AG08395 (cell line): ENCODE measurements at places on chromosomes 4 and X.

DNA sequence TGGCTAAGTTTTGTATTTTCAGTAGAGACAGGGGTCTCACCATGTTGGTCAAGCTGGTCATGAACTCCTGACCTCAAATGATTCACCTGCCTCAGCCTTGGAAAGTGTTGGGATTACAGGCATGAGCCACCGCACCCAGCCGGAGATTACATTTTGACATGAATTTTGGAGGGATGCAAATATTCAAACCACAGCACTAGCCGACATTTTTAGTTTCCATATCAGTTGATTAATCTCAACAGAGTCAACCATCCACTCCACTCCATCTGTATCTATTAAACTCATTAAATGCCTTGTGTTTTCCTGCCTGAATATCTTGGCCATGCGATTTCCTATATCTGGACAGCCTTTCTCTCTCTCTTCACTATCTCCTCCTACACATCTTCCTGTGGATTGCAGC lies 64.1 kb upstream of the PDGFRA start:
- DNase-seq: no peak

DNA sequence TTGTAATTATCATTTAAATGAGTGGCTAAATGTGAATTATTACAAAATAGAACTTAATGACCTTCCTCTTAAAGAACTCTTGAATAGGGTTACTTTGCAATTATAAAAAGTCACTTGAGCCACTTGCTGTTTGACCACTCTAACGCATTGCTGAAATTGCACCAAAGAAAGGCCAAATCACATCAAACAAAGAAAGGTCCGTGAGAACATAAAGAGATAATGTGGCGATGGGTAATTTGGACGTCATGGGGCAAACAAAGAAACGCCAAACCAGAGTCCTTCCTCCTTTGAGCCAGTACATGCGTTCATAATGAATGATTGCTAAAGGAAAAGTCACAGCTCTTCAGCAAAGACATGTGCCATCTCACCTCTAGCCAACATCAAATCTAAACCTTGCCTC lies 229.8 kb upstream of the STS start:
- no peak for DNase-seq

- no peak for DNase-seq
These were observed 1.2 kb downstream of the ARHGAP6 start for GRCh38 chrX:11664211-11665167.

- no peak for DNase-seq
These were observed 512.0 kb upstream of the FAT1 start for GRCh38 chr4:187235456-187236170.

- no peak for DNase-seq
These were observed 24.1 kb upstream of the COQ2 start for GRCh38 chr4:83308672-83309071.

GRCh38 chr4:158775091-158775651 lies 6.3 kb downstream of the FNIP2 start:
- peak; percentile 62 for DNase-seq

DNA sequence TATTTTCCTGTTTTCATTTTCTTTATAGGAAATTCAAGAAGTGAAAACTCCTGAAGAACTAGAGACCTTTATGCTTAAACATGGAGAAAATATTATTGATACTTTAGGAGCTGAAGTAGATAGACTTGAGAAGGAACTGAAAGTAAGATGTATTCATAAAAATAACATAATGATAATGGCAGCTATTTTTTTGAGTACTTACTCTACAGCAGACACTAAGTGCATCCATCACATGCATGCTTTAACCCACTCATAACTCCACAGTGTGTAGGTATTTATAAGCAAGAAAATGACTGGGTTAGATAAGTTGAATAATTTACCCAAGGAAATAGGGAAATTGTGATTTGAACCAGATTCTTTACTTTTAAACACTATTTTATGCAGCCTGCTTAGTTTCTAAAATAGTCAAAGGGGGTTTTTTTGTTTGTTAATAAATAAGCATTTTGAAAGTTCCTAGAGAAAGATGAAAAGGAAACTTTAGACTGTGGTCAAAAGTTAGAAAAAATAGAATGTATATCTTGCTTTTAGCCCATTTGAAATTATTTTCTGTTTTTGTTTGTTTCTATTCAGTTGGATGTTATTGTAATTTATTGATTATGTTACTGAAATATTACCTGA lies 74.2 kb downstream of the BEND4 start:
- DNase-seq: no peak

DNA sequence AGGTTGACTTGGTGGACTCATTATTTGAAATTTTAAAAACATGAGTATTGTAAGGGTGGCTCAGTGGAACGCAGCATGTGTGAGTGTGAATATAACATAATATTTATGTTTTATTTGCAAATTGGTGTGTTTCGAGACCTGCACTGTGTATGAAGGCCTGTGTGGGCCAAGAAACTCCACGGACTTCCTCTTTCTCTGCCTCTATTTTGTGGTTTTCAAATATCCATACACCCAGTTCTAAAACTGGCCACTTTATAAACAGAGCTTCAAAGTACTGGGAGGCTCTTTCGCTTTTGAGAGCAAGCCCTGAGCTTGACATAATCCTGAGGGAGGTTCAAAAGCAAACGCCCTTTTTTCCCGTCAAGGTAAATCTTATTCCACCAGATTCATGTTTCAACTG lies 187.7 kb downstream of the GPAT3 start:
- no peak for DNase-seq

GRCh38 chr4:5972571-5972970 lies 45.7 kb downstream of the C4orf50 start:
- DNase-seq: no peak

- DNase-seq: no peak
These were observed 51.1 kb downstream of the WDFY3 start for GRCh38 chr4:84915396-84915780.

DNA sequence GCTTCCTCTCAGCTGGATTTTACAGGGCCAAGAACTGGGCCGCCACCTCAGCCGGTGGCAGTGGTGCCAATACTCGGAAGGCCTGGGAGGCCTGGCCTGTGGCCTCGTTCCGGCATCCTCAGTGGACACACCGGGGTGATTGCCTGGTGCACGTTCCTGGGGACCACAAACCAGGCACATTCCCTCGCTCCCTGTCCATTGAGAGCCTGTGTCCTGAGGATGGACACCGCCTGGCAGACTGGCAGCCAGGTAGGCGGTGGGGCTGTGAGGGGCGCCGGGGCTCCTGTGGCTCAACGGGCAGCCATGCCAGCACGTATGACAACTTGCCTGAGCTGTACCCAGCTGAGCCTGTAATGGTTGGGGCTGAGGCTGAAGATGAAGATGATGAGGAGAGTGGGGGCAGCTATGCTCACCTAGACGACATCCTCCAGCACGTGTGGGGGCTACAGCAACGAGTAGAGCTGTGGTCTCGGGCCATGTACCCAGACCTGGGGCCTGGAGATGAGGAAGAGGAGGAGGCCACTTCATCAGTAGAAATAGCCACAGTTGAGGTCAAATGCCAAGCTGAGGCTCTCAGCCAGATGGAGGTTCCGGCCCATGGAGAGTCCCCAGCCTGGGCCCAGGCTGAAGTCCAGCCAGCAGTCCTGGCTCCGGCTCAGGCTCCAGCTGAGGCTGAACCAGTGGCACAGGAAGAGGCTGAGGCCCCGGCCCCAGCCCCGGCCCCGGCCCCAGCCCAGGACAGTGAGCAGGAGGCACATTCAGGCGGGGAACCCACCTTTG lies 70.4 kb downstream of the STARD8 start:
- no peak for DNase-seq

DNA sequence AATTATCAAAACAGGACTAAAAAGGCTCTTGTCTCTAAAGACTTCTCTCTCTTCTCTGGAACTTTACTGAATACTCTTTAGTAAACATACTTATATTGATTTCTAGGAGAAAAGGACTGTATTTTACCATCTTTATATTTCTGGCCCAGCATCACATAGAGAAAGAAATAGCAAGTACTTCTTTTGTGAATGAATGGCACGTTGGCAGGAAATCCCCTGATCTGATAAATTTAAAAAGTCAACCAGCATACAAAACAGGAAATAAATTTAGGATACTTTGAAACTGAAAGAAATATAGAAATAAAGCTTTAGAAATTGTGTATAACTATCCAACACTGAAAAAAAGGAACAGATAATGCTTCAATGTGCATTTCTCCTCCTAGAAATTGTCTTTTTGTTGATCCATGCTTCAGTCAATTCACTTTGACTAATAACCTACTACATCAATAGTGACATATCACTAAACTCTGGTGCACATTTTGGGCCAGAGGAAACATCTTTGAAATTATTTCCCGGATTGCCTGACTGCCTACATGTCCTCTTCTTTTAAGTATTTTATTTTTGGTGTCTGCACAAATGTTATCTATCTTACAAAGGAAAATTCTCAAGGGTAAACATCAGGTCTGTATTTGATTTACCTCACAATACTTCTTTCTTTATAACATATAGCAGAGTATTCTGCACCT lies 183.5 kb upstream of the FSTL5 start:
- DNase-seq: no peak
